ENCODE measurements at places on chromosomes 12 and 14. TPM values are rescaled to one million over a fixed set of nuclear protein-coding genes. Genes with fewer than 3 reads are reported as not detected.

GRCh38 chr14:68986926-68987652 is 8.0 kb upstream of the ACTN1 start:
- DNase-seq, result no peak

DNA sequence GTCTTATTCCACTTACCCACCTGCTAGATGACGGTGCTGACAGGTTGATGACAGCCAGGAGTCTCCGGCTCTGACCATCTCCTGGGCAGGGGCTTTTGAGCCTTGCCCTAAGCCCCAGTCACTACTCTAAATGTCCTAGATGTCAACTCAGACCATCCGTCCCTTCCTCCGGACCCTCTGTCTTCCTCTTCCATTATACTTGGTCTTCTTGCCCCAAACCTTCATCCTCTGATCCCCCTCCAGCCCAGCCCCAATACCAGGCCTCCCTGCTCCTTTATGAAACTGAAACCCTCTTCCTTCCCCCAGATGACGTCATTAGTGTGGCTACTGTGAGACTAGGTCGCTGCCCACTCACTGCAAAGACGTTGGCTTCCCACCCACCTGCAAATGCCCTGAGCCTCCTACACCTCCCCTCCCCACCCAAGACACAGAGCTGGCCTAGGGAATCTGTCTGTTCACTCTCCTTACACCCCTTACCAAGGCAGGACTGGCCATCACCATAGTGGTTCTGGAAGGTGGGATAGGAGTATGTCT is 10.1 kb downstream of the KRT71 start:
- DNase-seq, result no peak

GRCh38 chr12:116318576-116319232 is 41.2 kb upstream of the MED13L start:
- peak; percentile 87 for DNase-seq

PLA2G1B gene
- not detected for total RNA-seq

GRCh38 chr14:76792422-76792821 is 20.3 kb downstream of the ANGEL1 start:
- no peak for DNase-seq

DNA sequence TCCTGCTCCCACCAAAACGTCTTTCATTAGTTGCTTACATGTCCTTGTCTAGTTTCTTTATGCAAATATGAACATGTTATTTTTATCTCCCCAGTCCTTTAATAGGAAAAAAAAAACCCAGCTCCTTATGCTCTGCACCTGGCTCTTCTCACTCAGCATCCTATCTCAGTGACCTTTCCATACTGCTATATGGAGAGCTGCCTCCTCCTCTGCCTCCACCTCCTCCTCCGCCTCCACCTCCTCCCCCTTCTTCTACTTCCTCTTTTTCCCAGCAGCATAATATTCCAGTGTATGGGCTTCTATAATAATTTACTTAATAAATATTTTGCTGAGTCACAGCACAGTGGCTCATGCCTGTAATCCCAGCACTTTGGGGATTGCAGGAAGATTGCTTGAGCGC is 31.5 kb downstream of the ABCB9 start:
- DNase-seq, result no peak

GRCh38 chr14:94600148-94600545 is 12.0 kb upstream of the SERPINA3 start:
- no peak for DNase-seq

GRCh38 chr14:77654001-77654441 is 37.6 kb upstream of the SPTLC2 start:
- DNase-seq, result no peak
